ENCODE measurements at places on chromosomes 1 and 21.

DNA sequence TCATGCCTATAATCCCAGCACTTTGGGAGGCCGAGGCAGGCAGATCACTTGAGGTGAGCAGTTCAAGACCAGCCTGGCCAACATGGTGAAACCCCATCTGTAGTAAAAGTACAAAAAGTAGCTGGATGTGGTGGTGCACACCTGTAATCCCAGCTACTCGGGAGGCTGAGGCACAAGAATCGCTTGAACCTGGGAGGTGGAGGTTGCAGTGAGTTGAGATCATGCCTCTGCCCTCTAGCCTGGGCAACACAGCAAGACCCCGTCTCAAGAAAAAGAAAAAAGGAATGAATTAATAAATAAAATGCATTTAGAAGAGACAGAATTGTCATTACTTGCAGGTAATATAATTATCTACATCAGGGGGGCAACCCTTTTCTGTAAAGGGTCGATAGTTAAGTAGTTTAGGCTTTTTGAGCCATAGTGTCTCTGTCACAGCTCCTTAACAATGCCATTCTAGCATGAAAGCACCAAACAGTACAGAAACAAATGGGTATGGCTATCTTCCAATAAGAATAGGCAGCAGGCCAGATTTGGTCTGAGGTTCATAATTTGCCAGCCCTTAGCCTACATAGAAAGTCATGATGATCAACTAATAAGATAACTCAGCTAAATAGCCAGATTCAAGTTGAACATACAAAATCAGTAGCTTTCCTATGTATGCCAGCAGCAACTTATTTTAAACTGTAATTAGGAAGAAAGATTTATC is 56.8 kb downstream of the RPRD2 start:
- no peak for DNase-seq

DNA sequence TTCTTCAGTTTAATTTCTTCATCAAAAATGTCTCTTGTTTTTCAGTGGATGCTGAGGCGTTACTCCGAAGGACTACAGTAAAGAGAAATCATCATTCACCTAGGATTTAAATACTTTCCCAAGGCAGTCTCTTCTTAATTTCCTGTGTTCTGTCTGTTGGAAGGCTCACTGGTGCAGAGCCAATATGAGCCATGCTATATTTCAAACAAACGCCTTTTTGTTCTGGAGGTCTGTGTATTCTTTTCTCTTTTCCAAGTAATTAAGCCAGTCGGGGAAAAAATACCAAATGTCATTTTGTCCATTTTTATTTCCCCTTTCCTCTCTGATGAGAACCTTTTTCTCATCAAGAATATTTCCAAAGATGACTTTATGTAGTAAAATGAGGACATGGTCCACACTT is 206.5 kb downstream of the RWDD3 start:
- DNase-seq, result no peak

DNA sequence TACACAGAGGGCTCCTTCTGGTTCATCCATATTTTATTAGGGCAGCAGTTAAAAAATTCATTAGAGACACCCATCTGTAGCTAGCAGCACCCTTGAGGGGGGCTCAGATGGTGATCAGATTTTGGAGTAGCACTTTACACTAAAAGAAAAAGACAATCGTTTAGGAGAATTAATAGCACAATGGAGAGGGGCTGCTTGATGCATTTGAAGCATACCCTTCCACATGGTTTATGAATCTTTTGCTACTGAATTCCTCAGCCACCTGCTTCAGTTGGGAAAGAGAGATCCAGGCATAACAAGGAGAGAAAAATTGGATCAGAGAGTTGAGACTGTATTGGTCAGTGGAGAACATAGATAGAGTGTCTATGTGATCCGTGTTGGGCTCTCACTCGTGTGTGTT is 54.4 kb downstream of the DISC1 start:
- no peak for DNase-seq

- DNase-seq, result no peak
Measured at GRCh38 chr1:230143534-230143933, 76.5 kb downstream of the GALNT2 start.

GRCh38 chr1:67401443-67401842 is 28.8 kb downstream of the SERBP1 start:
- no peak for DNase-seq

Data from cortex of kidney (tissue), 1 donor.